ENCODE measurements at places on chromosomes 12 and 14.

DNA sequence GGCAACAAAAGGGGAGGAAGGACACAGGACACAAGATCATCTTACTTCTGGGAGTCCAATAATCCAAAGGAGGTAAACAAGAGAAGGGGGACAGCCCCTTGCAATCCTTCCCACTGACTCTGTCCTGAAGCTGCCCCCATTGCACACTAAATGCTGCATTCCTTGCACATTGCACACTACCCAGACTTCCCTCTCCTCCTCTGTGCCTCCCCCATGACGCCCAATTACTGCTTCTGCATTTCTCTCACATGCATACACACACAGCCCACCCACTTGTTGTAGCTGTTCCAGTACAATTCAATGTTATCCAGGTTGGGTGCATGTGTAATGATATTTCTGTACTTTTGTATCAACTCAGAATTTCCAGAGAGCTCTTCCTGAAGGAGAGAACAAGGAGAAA is 5.5 kb downstream of the NDRG2 start:
- no peak for DNase-seq

GRCh38 chr12:112932485-112933128 is 5.7 kb upstream of the OAS3 start:
- DNase-seq = no peak

DNA sequence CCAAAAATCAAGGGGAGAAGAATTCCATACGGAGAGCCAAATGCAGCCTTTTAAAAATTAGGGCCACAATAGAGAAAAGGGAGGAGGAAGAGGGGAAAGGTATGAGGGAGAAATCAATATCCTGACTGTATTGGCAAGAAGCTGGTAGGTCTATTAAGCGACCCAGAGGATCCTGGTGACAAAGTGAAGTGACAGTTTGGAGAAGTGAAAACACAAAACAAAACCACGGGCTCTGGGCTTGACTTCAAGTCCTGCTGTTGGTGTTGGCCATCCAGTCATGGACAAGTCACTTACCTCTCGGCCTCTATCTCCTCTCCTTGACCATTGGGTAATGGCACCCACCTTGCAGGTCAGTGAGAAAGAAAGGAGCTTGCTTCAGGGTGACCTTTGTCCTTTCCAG is 47.0 kb upstream of the KCNA5 start:
- no peak for DNase-seq

DNA sequence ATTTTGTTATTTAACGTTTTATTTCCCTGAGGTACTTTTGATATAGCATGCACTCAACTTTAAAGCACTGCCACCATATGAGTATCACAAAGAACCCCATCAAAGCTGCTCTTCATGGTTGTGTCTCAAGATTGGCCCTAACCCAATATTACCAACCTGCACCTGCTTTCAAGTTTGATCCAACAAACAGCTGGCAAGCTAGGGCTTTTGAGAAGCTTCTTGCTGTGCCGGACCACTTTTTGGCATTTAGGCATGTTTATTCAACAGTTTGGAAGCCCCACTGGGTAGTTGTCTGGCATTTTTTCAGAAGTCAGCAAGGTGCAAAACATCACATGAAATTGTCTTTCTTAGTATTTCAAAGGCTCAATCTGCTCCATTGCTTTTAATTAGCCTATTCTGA is 137.2 kb upstream of the PLEKHA5 start:
- no peak for DNase-seq

GRCh38 chr14:38074754-38075153 is 132.9 kb upstream of the SSTR1 start:
- no peak for DNase-seq

DNA sequence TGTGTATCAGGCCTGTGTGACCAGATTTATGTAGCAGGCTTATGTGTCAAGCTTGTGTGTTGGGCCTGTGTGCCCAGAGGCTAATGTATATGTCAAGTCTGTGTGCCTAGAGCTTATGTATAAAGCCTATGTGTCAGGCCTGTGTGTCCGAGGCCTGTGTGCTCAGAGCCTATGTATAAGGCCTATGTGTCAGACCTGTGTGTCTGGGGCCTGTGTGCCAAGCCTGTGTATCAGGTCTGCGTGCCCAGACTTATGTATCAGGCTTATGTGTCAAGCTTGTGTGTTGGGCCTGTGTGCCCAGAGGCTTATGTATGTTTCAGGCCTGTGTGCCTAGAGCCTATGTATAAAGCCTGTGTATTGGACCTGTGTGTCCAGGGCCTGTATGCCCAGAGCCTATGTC is 249.3 kb upstream of the AVPR1A start:
- DNase-seq = no peak

GRCh38 chr14:72615451-72616121 is 278.3 kb downstream of the DPF3 start:
- no peak for DNase-seq

GRCh38 chr12:93783832-93784231 is 106.7 kb downstream of the CRADD start:
- no peak for DNase-seq

GRCh38 chr14:64114796-64115195 is 179.4 kb downstream of the ESR2 start:
- no peak for DNase-seq

DNA sequence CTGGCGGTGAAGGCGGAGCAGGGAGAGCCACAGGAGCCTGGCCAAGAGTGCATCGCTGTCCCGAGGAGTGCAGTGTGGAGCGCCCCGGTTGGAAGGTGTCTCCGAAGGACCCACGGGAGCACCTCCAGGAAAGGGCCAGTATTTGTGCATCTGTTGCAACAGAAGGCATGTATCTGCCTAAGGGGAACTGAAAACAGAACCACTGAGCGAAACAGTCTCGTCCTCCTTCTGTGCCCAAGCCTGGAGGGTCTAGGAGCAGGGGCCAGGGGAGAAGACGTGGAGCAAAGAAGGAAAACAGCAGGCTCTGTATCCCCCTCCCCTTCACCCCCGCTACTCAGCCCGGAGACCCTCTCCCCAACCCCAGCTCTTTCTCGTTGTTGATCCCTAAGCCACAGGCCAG is 5.3 kb upstream of the LRRC10 start:
- no peak for DNase-seq

DNA sequence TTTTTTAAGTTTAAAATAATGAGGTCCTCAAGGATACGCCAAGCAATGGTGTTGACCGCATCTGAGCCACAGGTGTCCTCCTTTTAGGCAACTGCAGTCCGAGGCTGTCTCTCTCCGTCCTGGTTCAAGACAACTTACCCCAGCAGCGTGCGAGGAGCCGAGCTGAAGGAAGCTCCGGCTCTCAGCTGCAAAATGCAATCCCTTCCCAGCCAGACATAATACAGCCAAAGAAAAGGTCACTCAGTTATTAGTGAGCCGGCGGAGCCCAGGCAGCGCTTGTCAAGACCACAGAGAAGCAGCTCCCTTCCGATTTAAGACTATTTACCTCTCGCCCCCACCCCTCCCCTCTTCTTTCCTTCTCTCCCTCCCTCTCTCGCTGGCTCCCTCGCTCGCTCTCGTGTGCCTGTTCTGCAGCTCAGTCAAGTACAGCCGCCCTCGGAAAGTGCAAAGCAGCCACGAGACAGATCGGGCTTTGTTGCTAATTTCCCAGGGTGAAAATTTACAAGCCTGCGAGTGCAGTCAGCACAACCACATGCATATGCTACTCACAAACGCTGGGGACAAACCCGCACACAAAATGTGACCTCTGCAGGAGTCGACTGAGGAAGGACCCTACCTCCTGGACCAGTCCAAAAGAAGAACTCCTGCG is 363 bp upstream of the LMO3 start:
- no peak for DNase-seq

- DNase-seq = no peak
Observed at GRCh38 chr12:41441180-41441579, 253.1 kb downstream of the PDZRN4 start.

GRCh38 chr14:80388980-80389711 is 177.8 kb upstream of the DIO2 start:
- peak; percentile 32 for DNase-seq

GRCh38 chr12:101570047-101570446 is 24.7 kb upstream of the MYBPC1 start:
- peak; percentile 7 for DNase-seq

DNA sequence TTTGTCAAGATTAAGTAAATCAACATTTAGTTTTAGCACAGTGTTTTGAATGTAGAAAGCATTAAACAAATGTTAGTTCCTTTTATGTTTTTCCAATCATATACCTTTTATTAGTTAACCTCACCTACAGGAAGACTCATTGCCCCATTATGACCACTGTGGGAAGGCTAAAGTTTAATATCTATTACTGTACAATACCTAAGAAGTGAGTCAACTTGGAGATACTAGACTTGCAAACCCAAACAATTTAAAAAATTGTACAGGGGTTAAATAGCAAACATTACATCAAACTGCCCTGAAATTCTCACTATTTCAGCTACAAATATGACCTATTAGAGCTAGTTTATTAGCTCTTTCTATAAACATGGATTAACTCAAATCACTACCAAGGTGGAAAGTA is 8.6 kb upstream of the G2E3 start:
- no peak for DNase-seq

DNA sequence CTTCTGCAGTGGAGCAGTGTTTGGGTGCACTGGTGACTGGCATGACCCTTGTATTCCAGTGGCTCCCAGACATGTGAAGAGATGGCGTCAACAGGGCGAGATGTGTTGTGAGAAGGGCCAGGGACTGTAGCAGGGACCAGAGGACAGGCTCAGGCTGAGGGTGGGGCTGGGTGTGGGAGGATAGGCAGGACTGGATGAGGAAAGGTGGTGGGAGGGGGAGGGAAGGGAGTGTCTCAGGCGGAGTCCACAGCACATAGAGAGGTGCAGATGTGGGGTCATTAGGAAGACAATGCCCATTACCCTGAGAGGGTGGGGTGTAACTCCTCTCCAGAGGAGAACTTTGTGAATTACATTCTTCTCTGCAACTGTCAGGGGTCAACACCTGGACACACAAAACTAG is 78.5 kb downstream of the DICER1 start:
- DNase-seq = no peak

- no peak for DNase-seq
Observed at GRCh38 chr12:69932676-69933552, 107.9 kb downstream of the MYRFL start.

GRCh38 chr12:578748-579419 is 84.4 kb downstream of the NINJ2 start:
- no peak for DNase-seq

- no peak for DNase-seq
Observed at GRCh38 chr12:6120796-6121473, 3.5 kb downstream of the VWF start.

Measured in AG09319 (cell line).